ENCODE measurements at places on chromosomes 13 and 19. TPM values are rescaled to one million over a fixed set of nuclear protein-coding genes. Genes with fewer than 3 reads are reported as not detected.

Gene ATXN8OS
- not detected for total RNA-seq

Gene DPF1
- not detected for total RNA-seq

Gene IZUMO4
- 3.3 TPM for total RNA-seq

DNA sequence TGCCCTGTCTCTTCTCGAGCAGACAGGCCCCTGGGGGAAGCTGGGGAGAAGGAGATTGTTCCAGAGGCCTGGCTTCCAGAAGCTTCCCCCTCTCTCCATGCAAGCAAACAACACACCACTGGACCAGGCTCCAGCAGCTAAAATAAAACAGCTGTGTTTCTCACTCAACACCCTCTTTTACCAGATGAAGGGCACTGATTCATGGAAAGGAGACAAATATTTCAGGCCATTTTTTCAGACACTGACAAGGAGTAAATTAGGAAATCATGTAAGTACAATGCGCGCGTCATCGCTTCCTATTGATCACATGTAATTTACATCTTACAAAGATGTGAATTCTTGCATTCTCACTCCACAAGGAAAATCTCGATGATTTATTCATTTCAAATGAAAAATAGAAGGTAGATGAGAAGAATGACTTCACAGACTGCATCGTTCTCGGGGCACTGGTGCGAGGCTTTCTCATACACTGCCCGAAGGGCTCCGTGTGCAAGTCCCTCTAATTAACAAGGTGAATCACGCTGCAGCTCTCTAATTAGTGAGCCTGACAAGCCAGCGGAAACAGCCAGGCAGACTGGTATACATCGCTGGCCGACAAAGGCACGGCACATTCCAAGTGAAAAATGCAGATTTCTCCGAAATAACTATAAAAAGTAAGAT lies 153.6 kb downstream of the KCTD15 start:
- H3K4me1 ChIP-seq: no peaks in the 10 kb centered on the region
- peaks cover 6% of the 10 kb centered on the region for H3K27me3 ChIP-seq
- H3K4me3 ChIP-seq: no peak overlapping the region
- no peak overlapping the region for H3K27ac ChIP-seq

DNA sequence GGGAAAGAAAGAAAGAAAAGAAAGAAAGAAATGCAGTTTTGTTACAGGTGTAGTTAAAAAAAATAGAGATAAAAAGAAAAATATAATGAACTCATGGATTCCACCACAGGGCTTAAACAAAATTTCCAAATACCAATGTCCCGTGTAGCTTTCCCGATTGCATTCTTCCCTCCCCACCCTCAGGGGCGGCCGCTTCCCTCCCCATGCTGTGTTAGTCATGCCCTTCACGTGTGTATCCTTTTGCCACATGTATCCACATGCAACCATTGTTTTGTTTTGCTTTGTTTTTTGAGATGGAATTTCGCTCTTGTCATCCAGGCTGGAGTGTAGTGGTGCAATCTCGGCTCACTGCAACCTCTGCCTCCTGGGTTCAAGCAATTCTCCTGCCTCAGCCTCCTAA lies 3.6 kb upstream of the KMT5C start:
- H3K27ac ChIP-seq: no peak overlapping the region
- no peaks in the 10 kb centered on the region for H3K27me3 ChIP-seq
- no peaks in the 10 kb centered on the region for H3K36me3 ChIP-seq
- H3K4me1 ChIP-seq: peaks cover 5% of the 10 kb centered on the region
- DNase-seq: no peak

DNA sequence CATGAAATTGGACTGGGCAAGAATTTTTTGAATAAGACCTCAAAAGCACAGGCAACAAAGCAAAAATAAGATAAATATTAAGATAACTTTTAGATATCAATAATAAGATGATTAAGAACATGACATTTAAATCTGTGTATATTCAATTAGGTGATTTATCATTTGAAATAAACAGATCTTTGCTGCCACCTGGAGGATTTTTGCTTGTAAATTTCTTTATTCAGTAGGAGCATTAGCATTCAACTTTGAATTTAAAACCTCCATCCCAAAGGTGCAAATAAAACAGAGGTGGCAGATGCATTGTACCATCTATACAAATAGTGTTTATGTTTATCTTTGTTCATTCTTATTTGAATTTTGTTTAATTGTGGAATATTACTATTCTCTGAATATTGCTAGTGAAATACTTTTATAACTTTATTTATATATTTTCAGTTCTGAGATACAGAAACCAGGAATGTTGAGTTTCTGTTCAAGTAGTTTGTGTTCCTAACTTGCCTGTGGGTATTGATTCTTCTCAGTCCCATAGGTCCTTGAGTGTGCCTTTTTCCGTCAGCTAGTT lies 20.9 kb downstream of the COG6 start:
- H3K27ac ChIP-seq: no peak overlapping the region
- no peak overlapping the region for H3K4me3 ChIP-seq
- peaks cover 6% of the 10 kb centered on the region for H3K36me3 ChIP-seq
- no peaks in the 10 kb centered on the region for H3K27me3 ChIP-seq

DNA sequence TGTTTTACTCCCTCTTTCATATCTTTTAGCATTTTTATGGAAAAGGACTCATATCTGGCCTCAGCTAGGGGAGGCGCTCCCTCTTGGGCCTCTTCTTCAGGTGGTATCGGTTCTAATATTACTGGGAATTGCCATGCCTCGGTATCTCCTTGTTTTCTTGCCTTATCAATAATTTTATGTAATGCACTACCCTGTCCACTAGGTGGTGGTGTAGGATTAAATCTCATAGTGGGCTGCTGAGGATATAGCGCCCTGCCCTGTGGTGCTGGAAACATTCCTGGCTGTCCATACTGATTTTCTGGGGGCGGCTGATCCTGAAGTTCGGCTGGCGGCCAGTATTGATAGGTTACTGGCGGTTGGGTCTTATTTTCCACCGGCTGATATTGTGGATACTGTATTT lies 35.8 kb downstream of the ZNF420 start:
- no peak overlapping the region for H3K27ac ChIP-seq
- H3K4me3 ChIP-seq: no peak overlapping the region
- DNase-seq: no peak
- H3K4me1 ChIP-seq: no peaks in the 10 kb centered on the region
- H3K27me3 ChIP-seq: no peaks in the 10 kb centered on the region
- peaks cover 79% of the 10 kb centered on the region for H3K36me3 ChIP-seq

DNA sequence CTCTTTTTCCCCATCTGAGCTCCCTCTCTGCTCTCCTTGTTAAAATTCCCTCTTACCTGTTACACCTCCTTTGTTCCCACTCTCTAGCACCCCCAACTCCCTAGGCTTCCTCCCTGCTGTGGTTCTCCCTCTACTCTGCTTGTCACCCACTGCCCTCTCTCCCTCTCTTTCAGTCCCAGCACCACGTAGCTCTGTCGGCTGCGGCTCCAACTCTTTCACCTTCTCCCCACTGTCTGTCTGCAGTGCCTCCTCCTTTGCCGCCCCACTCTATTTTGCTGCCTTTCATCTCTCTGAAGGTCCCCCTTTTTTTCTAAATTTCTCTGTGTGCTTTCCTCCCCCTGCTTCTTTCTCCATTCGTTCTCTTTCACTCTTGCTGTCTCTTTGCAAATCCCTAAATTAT lies 1.1 kb downstream of the ZNF836 start:
- H3K27ac ChIP-seq: peak overlapping the region; percentile 85
- H3K4me3 ChIP-seq: peak overlapping the region; percentile 95
- no peaks in the 10 kb centered on the region for H3K27me3 ChIP-seq

GRCh38 chr19:15248648-15249527 lies 16.6 kb upstream of the EPHX3 start:
- H3K27ac ChIP-seq: peak overlapping the region; percentile 93
- peak; percentile 88 for DNase-seq
- peaks cover 26% of the 10 kb centered on the region for H3K36me3 ChIP-seq
- H3K4me3 ChIP-seq: no peak overlapping the region

DNA sequence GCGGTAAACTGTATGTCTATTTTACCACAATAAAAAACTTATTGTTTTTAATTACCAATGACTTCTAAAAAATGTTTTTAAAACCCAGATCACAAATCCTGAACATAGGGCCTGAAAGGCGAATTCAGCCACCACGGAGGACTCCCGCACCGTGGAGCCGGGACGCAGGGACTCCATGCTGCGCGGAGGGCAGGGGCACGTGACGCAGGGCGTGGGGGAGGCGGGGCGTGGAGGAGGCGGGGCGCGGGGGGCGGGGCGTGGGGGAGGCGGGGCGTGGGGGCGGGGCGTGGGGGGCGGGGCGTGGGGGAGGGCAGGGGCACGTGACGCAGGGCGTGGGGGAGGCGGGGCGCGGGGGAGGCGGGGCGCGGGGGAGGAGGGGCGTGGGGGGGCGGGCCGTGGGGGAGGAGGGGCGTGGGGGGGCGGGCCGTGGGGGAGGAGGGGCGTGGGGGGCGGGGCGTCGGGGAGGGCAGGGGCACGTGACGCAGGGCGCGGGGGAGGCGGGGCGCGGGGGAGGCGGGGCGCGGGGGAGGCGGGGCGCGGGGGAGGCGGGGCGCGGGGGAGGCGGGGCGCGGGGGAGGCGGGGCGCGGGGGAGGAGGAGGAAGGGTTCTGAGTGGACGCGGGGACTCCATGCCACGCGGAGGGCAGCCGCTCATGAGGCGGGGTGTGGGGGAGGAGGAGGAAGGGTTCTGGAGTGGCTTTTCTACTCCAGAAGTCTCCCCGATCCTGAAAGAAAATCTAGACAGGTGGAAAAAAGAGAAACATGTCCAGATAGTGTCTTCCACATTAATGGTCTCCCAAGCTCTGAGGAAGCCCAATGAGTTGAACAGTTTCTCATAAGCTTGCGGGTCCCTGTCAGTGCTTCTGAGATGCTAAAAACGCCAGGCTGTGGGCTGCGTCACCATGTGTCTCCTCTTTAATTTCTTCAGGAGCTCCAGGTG lies 4.4 kb upstream of the PROZ start:
- peak overlapping the region; percentile 87 for H3K27ac ChIP-seq
- peak; percentile 86 for DNase-seq
- H3K4me1 ChIP-seq: peaks cover 12% of the 10 kb centered on the region
- no peaks in the 10 kb centered on the region for H3K36me3 ChIP-seq

DNA sequence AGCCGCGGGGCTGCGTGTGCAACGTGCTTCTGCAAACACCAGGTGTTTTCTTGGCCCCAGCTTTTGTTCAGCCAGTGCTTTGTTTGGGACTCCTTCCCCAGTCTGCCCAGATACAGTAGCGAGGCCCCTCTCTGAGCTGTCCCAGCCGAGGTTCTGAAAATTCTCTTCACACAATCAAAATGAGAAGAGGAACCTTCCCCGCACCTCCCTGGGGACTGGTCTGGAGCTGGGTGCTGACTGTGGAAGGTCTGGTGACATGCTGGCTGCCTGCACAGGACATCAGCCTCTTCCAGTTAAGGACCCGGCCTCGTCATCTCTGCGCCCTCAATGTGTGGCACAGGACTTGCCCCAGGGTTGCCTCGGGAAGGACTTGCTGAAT lies 4.2 kb downstream of the ATP4A start:
- H3K36me3 ChIP-seq: no peaks in the 10 kb centered on the region
- peaks cover 7% of the 10 kb centered on the region for H3K4me1 ChIP-seq
- no peak overlapping the region for H3K4me3 ChIP-seq

DNA sequence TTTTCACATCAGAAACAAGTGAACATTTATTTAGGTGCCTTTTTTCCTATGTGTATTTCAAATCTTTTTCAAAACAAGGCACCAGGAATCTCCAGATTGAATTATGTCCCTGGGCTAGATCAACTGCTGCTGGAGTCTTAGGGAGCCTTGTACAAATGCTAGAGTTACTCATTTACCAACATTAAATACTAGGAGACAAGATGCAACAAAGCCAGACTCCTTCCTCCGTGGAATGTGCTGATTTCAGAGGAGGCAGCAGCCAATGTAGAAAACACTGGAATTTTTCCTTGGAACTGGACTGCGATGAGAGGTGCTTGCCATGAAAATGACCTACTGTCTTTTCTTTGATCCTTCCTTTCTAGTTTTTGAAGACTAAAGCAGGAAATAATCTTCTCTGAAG lies 1514.7 kb upstream of the MIR17HG start:
- no peak overlapping the region for H3K27ac ChIP-seq
- DNase-seq: no peak
- H3K4me1 ChIP-seq: no peaks in the 10 kb centered on the region
- H3K36me3 ChIP-seq: no peaks in the 10 kb centered on the region
- no peak overlapping the region for H3K4me3 ChIP-seq

DNA sequence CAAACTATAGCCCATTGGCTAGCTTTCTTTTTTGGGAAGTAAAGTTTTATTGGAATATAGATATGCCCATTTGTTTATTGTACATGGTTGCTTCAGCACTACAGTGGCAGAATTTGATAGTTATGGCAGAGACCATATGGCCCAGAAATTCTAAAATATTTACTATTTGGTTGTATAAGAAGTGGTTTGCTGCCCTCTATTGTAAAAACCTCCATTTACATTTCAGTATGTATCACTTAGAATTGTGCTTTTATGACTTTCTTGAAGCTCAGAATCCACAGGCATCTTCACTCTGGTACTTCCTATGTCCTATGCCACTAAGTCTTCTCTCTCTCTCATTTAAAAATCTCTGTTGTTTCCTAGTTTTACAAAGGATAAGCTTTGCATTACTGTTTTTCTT lies 37.7 kb downstream of the DLEU7 start:
- DNase-seq: no peak
- no peaks in the 10 kb centered on the region for H3K36me3 ChIP-seq
- peaks cover 7% of the 10 kb centered on the region for H3K4me1 ChIP-seq

Data from heart right ventricle (tissue), 16 donors.